ENCODE measurements at places on chromosomes 3 and 15.

DNA sequence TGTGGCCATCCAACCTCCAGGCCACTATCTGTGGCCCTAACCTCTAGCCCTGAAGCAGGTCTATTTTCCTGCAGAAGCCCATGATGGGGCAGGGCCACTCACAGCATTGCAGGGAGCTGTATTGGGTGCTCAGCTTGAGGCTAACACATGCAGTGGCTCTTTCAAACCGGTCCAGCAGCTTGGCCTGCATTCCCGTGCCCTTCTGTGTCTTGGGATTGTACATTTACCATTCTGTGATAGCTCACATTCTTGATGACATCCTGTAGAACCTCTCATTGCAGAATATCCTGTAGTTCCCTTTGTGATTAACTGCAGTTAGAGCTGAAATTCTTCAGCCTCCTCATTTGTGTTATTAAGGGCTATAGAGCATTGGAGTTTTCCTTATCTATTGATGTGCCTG, 60.8 kb upstream of the ANKRD34C start:
- no peak for DNase-seq

DNA sequence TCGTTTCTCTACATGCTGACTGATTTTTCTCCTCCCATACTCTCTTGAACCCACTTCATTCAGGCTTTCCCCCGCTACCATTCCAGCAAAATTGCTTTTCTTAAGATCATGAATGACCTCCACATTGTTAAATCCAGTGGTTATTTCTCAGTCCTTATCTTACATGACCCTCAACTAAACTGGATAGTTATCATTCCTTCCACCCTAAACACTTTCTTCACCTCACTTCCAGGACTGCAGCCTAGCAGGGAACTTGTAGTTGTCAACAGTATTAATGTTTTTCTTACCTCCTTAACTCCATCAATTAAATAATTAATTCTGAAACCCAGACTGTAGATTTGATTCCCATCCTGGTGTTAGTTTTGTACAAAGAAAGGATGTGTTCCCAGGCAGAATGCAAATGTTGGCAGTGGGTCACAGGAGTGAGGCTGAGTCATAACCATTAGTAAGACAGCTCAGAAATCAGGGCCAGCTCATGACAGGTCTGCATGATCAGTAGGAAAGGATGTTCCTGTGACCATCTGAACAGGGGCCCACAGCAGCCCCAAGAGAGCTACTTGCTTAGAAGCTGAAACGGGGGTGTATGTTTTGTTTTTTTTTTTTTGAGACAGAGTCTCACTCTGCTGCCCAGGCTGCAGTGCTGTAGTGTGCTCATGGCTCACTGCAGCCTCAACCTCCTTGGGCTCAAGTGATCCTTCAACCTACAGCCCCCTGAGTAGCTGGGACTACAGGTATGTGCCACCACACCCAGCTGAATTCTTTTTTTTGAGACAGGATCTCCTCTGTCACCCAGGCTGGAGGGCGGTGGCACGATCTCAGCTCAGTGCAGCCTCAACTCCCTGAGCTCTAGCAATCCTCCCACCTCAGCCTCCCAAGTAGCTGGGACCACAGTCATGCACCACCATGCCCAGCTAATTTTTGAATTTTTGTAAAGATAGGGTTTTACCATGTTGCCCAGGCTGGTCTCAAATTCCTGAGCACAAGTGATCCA, 9.1 kb downstream of the BCL2L10 start:
- peak; percentile 88 for DNase-seq

GRCh38 chr3:194118920-194119319, 17.0 kb upstream of the HES1 start:
- no peak for DNase-seq

DNA sequence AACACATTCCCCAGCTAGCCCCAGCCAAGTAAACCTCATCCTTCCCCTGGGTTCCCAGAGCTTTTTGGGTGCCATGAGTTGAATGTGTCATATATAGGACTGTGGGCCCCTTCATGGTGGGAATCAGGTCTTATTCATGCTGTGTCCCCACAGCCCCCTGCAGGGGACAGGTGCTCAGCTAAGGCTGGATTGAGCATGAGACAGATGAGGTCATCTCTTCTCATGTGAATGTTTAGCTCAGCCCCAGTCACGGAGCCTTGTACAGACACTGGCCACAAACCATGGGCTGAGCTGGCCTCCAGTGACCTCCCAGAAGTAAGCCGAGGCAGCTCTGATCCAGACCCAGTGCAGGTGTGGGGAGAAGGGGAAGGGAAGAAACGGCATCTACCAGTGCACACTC, 70.7 kb downstream of the C3orf70 start:
- DNase-seq = no peak

DNA sequence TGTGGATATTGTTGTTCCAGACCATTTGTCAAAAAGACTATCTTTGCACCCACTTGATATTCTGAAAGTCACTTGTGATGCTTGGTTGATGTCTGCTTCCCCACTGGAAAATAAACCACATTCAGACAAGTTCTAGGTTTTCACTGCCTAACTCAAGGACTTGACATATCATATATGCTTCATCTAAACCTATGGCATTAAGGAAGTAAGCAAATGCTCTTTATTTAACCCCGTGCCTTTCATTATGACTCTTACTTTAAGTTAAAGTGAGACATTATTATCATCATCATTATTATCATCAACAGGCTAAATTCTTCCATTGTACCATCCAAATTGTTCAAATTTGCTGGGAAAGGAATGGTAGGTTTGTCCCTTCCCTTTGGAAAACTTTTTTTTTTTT, 30.8 kb upstream of the C3orf80 start:
- DNase-seq = no peak

GRCh38 chr3:188108703-188109412, 45.1 kb upstream of the LPP start:
- no peak for DNase-seq

DNA sequence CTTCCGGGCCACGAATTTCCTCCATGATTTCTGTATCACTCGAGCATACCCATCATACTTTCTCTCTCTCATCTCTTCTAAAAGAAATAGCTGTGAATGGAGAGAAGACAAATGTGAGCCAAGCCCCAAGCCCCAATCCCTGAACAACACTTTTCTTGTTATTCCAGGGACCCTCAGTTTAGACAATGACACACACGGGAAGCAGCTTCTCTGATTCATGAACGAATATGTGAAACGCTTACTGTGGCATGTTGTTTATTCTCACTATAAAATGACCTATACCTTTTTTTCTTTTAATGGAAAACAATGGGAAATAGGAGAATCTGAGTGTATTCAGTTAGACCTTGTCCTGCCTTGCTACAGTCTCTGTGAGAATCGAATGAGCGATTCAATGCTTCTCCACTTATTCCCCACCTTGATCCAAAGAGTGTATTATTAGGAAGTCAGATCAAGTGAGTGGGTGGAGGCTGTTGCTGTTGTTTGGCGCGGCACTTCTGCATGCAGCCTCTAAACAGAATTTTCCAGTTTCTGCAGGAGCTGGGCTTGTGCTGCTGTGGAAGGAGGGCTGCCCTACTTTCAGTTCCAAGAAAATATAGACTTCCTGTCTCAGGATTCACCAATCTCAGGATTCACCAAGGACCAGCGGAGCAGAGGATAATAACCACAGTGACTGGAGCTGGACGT, 32.4 kb upstream of the LDHAL6B start:
- DNase-seq = no peak

- DNase-seq = no peak
Observed at GRCh38 chr15:47737477-47737876, 20.2 kb downstream of the SEMA6D start.

GRCh38 chr3:187473778-187474406, 105.7 kb downstream of the RTP4 start:
- DNase-seq = no peak

DNA sequence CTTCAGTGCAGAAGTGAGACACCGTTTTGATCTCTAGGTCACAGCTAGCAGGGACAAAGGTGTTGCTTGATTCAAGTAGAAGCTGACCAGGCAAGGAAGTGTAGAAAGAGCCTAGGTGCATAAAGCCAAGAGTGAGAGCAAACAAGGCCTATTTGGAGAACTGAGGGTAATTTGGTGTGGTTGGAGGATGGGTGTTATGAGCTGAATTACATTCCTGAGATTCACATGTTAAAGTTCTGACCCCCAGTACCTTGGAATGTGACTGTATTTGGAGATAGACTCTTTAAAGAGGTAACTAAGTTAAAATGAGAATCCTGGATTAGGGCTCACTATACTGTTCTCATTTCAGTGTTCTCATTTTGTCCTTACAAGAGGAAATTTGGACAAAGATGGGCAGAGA, 191.3 kb downstream of the ZMAT3 start:
- no peak for DNase-seq

DNA sequence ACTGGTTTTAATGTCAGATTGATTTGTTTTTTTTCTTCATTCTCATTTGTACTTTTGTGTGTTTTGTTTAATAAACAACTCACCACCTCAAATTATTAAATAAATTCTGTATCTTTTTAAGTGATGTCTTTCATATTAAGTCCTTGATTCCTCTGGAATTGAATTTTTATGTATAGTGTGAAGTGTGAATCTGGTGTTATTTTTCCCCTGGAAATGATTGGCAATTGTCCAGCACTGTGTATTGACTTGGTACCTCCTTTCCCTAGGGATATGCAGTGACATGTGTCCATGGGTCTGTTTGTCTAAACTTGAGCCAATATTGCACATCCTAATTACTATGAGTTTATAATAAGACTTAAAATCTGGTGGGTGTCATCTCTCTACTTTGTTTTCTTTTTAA, 2.1 kb downstream of the RNU5B-1 start:
- no peak for DNase-seq

All from suppressor macrophage treated with lipopolysaccharide for 4 hours (primary cell).